ENCODE measurements at places on chromosomes 3 and 15. TPM values are rescaled to one million over a fixed set of nuclear protein-coding genes. Genes with fewer than 3 reads are reported as not detected.

GRCh38 chr15:33865416-33865815 is 102.9 kb upstream of the CHRM5 start:
- DNase-seq: no peak

GRCh38 chr3:194592798-194593752 is 40.1 kb downstream of the TMEM44 start:
- DNase-seq: no peak

GRCh38 chr3:148238421-148238821 is 459.3 kb upstream of the AGTR1 start:
- DNase-seq: no peak

GRCh38 chr3:187020376-187020775 is 90.0 kb downstream of the ST6GAL1 start:
- DNase-seq: no peak

DNA sequence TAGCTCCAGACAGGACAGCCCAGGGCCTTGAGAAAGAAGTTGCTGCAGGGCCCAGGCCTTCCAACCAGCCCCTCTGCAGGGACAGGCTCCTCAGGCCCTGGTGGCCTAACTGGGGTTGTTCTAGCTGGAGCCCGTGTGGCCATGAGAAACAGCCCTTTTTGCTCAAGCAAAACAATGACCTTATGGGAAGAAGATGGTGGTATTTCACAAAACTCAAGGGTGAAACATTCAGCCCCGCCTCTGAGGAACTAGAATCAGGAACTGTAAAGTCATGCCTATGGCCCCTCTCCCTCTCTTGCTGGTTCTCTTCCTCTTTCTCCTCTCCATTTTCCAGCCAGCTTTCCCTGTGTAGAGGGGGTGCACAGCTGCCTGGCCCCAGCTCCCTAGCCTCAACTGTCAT is 273.3 kb downstream of the RPLP1 start:
- DNase-seq: no peak

GRCh38 chr3:123201223-123201556 is 553 bp upstream of the SEC22A start:
- no peak for DNase-seq

DNA sequence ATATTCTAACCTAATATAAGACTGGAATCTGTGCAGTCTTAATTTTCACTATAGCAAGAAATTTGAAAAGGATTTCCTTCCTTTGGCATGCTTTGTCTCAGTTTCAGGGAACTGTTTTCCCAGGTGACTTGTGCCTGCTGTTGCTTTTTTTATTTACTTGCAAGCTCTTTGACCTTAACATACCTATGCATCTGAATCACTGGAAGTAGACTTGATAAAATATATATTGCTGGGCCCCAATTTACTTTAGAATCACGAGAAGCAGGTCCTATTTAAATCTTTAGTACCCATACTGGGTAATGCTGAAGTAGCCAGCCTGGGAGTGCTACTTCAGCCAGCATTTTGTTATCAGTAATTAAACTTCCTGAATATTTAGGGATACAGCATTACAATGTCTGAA is 257.9 kb upstream of the ALCAM start:
- no peak for DNase-seq

DNA sequence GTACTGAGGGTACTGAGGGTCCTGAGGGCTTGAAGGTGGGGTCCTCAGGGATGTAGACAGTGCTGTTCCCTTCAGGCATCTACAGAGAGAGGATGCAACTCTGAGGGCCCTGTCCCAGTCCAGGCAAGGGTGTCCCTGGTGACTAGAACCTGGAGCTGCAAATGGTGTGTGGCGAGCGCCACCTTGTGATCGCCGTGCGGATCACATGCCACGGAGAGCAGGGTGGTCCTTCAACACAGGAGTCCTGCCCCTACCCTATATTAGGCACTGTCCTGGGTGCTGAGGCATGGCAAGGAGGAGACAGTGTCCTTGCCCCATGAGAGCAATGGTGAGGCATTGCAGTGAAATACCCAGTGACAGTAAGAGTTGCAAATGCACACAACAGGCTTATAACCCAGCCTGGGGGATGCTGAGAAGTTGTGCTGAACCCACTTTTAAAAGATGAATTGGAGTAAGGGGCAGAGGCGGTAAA is 23.6 kb downstream of the RHCG start:
- DNase-seq: peak; percentile 59

DNA sequence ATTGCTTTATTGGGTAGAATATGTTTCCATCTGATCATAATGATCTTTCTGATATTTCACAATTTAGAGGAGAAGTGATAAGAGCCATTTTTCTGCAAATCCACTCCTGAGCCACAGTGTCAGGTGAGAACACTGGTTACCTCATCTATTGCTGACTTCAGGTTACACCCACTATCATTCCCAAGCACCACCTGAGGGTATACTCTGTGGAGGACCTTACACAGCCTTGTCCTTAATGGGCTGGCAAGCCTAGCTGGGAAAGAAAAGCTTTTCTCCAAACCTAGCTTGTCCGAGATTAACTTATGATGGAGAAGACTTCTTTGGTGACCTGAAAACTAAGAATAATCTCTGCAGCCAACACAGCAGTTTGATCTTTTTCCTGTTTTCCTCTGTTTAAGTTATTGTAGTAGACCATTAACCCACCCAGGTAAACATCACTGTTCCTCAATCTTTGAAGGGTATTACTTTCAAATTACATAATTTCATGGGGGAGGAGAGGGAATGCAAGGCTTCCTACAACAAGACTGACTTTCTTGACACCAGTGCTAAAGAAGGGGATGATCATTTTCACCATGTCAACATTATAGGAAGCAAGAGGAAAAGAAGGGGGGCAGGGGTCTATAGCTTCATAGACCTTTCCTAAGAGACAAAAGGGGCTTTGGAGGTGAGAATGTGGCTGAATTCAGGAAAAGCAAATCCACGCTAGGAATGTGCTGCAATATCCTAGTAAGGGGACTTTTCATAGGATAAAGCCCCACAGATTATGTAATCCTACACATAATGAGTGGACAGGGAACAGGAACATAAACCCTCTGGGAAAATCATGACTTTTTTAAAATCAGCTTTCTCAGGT is 1.7 kb downstream of the NCEH1 start:
- DNase-seq: peak; percentile 15

DNA sequence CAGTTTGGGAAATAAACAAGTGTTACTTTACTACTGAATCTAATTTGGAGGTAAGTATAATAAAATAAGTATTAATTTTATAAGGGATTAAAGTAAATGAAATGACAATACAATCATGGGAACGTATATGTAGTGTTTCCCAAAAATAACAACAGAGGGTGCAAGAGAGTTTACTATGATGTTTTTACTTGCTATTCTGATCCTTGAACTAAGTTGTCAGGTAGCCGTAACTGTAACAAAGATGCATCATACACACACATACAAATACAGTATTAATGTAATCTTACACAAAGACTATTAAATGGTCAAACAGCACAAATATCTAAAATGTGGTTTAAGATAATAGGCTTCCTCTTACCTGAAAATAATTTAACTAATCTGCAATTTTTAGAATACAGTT is 311.4 kb downstream of the TBC1D5 start:
- DNase-seq: peak; percentile 26

GRCh38 chr15:63439536-63440264 is 58.1 kb upstream of the CA12 start:
- DNase-seq: no peak

DNA sequence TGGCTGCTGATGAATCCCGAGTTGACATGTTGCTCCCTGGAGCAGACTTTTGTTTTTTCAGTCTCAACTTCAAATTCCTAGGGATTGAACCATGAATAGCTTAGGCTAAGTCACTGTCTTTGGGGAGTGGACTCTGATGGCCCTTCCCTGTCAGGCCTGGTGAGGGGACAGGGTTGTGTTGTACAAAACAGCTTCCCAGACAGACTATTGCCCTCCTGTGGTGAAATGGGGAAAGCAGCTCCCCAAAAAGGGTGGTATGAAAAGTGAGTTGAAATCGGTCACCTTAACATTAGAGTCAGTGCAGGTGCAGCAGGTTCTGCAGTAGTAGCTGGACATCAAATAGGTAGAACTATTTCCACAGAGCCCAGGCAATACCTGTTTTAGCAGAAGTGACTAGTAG is 775.6 kb downstream of the ROBO2 start:
- DNase-seq: no peak

DNA sequence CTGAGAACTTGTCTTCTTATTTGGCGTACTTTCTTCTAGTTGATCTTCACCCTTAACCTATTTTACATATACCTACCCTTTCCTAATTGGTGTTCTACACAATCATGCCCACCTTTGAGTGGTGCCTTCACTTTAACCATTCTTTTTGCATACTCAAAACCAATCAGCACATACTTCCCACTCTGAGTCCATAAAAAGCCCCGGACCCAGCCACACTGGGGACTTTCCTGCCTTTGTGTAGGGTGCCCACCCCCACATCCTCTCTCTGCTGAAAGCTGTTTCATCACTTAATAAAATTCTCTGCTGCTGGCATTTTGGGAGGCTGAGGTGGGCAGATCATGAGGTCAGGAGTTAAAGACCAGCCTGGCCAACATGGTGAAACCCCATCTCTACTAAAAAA is 15.9 kb upstream of the CHST2 start:
- no peak for DNase-seq

GRCh38 chr3:176375519-176375918 is 821.8 kb downstream of the TBL1XR1 start:
- no peak for DNase-seq

DNA sequence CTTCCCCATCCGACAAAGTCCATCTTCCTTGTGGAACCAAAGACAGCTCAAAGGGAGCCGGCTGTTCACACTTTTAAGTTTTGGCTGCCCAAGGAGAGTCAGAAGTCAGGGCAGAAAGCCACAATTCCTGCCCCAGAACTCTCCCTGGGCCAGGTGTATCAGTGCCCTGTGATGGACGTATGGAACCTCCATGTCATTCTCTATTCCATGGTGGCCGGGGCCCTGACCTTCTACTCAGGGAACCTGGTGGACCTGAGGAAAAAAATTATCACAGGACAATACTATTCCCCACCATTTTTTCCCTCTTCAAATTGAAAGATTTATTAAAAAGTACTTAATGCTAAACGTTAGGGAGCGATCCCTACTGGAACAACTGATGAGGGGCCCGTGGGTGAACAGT is 66.6 kb downstream of the HMCES start:
- no peak for DNase-seq

GRCh38 chr15:48962662-48963523 is 826 bp downstream of the SHC4 start:
- peak; percentile 14 for DNase-seq

DNA sequence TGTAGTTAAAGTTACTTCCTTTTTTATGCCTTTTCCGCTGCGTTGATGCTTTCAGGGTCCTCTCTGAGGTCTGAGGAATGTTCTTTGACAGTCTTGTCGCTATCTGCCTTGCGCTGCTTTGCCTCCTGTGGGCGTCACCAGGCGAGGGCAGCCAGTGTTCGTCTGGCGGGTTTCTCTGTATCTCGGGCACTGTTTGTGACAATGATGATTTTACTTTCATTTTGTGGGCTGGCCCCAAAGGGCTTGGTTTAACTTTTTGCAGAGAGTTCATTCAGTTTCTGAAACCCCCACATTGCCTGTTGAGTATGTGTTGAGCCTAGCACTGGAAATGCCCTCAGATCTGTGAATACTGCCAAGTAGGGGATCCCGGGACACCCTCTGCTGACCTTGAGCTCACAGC is 24.6 kb upstream of the SACM1L start:
- no peak for DNase-seq

- DNase-seq: no peak
These were observed 512.9 kb downstream of the MCTP2 start for GRCh38 chr15:94744080-94744793.

DNA sequence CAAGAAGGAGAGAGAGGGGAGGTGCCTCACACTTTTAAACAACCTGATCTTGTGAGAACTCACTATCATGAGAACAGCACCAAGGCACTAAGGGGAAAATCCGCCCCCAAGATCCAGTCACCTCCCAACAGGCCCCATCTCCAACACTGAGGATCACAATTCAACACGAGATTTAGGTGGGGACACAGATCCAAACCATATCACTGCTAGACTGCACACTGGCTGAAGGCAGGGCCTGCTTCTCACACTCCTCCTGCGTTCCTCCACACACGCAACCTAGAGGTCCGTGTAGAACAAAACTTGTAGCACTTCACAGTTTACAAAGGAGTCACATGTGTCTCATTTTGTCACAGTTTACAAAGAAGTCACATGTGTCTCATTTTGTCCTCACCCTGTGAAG is 97.8 kb downstream of the DAPK2 start:
- DNase-seq: no peak

DNA sequence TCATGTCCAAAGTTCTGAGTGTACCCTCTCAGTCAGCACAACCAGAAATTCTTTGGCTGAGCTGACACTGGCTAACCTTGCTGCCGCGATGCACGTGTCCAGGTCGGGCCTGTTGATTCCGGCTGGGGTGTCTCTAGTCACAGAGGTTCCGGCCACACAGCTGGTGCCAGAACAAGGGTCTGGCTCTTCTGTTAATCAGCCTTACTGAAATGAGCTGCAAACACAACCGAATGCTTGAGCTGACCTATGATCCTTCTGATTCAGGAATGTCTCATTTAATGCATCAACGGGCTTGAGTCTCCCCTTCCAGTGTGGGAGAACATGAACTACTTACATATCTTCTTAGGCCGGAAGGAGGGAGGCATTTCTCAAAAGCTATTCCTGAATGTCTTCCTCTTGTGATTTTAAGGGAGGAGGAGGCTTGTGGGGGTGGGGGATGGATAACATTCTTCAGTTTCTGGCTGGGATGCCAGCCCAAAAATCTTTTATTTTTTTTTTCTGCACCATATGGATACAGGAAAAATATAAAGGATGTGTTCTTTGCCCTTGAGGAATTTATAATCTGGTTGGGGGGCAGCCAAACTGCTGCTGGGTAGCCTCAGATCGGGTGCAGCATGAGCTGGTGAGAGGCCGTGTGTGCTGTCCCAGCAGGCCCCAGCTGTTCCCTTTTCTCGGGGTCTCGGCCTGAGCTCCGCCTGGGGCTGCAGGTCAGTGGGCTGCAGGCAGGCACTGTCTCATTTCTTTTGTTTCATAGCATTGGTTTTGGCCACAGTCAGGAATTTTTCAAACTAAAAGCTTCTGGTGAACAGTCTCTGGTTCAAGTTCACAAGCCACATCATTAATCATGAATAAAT is 319.1 kb upstream of the TBL1XR1 start:
- DNase-seq: peak; percentile 20

GRCh38 chr3:149174901-149175300 is 45.5 kb downstream of the HPS3 start:
- no peak for DNase-seq

Gene C15orf62
- 0.27 TPM for total RNA-seq

Gene SLC12A1
- total RNA-seq: 4.0 TPM

Gene ISL2
- total RNA-seq: not detected

Gene GOLGA8T
- total RNA-seq: 0.64 TPM

Gene STT3B
- 95.2 TPM for total RNA-seq

Gene NMNAT3
- total RNA-seq: 8.2 TPM
